ENCODE measurements at places on chromosomes 16 and 17. TPM values are rescaled to one million over a fixed set of nuclear protein-coding genes. Genes with fewer than 3 reads are reported as not detected.

DNA sequence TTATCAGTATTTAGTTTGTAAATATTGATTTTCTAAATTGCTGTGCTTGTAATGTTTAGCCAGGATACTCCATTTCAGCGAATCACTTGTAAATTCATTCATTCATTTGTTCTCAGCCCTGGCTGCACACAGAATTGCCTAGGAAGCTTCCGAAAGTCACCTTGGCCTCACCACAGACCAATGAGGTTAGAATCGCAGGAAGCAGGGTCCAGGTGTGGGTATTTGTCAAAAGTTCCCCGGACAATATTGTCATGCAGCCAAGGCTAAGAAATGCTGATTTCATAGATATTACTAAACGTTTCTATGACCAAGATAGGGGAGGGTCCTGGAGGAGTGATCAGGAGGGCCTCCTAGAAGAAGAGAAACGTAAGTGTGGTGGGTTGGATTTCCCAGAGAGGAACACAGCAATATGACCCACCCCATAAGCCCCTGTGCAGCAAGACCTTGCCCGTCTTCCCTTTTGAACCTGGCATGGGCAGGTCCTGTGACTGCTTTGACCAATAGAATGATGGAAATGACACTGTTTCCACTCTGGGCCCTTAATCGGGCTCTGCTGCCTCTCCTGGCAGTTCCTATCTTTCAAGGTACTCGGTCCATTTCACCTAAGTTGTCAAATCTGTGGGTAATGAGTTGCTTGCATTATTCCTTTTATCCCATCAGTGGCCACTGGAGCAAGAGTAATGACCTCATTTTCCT lies 238.7 kb downstream of the FOXL1 start:
- H3K36me3 ChIP-seq: no peaks in the 10 kb centered on the region
- no peak for DNase-seq
- H3K27ac ChIP-seq: no peak overlapping the region

The TPSG1 gene
- total RNA-seq: not detected

- H3K36me3 ChIP-seq: no peaks in the 10 kb centered on the region
- H3K27ac ChIP-seq: no peak overlapping the region
- no peak overlapping the region for H3K4me3 ChIP-seq
- DNase-seq: no peak
- H3K27me3 ChIP-seq: peaks cover 20% of the 10 kb centered on the region
These were observed 18.1 kb downstream of the SOCS3 start for GRCh38 chr17:78341559-78342448.

The CCDC154 gene
- 2.0 TPM for total RNA-seq

GRCh38 chr17:79934653-79934970 lies 95.4 kb upstream of the CBX4 start:
- H3K36me3 ChIP-seq: no peaks in the 10 kb centered on the region
- H3K4me3 ChIP-seq: no peak overlapping the region
- no peak overlapping the region for H3K27ac ChIP-seq
- peaks cover 53% of the 10 kb centered on the region for H3K27me3 ChIP-seq
- no peak for DNase-seq
- H3K4me1 ChIP-seq: peaks cover 9% of the 10 kb centered on the region

- H3K4me3 ChIP-seq: no peak overlapping the region
- H3K27me3 ChIP-seq: no peaks in the 10 kb centered on the region
- DNase-seq: peak; percentile 48
- peaks cover 15% of the 10 kb centered on the region for H3K4me1 ChIP-seq
These were observed 164.4 kb upstream of the GSE1 start for GRCh38 chr16:85448557-85449190.

GRCh38 chr16:88804552-88805339 lies 1.2 kb downstream of the CDT1 start:
- no peaks in the 10 kb centered on the region for H3K27me3 ChIP-seq
- peaks cover 40% of the 10 kb centered on the region for H3K36me3 ChIP-seq
- DNase-seq: peak; percentile 71

DNA sequence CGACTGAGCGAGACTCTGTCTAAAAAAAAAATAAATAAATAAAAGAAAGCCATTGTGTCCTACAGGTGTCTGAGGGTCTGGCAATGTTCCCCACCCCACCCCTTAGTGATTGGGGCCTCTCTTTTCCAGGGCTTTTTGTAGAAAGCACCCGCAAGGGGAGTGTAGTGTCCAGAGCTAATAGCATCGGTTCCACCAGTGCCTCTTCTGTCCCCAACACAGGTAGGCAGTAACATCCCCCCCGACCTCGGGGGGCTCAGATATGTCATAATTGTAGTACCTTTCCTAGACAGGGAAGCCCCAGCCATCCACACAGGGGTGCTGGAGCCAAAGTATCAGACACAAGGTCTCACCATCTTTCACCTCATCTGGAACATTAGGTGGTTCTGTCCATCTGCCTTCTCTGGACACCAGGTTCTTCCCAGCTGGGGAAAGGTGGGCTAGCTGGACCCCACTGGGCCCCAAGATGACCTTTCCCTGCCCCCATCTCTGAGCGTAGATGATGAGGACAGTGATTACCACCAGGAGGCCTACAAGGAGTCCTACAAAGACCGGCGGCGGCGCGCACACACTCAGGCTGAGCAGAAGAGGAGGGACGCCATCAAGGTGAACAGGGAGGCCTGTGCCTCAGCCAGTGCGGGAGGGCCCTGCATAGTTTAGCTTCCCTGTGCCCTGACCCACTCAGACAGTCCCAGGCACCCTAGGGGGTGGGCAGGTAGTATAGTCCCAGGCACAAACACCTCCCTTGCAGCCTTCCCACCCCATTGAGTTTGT lies 1.6 kb downstream of the MLX start:
- peaks cover 59% of the 10 kb centered on the region for H3K4me1 ChIP-seq
- H3K27ac ChIP-seq: peak overlapping the region; percentile 54
- DNase-seq: no peak
- no peaks in the 10 kb centered on the region for H3K27me3 ChIP-seq

GRCh38 chr17:8185582-8186445 lies 4.2 kb downstream of the BORCS6 start:
- H3K4me3 ChIP-seq: no peak overlapping the region
- H3K36me3 ChIP-seq: no peaks in the 10 kb centered on the region
- H3K4me1 ChIP-seq: peaks cover 16% of the 10 kb centered on the region
- peak; percentile 93 for DNase-seq

The HOXB7 gene
- 1.7 TPM for total RNA-seq

The RGS9 gene
- total RNA-seq: 16.0 TPM

DNA sequence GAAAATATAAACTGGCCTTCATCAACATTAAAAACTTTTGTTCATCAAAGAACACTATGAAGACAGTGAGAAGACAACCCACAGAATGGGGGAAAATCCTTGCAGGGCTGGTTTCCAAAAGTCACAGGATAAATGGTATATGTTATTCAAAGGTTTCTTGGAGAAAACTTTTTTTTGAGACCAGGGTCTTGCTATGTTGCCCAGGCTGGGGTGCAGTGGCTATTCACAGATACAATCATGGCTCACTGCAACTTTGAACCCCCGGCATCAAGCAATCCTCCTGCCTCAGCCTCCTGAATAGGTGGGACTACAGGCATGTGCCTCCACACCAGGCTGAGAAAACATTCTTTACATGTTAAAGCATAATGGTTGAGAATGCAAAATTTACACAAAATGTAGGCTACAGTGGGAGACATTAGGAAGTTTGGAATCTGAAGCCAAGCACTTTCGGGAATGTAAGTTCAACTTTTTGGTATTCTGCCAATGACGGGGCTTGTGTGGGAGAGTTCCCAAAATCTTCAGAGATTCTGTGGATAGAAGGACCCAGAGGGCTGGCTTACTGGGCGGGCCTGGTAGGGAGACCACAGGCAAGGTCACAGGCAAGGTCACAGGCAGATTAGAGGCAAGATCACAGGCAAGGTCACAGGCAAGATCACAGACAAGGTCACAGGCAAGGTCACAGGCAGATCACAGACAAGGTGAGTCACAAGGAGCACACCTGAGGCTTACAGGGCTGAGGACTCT lies 24.2 kb upstream of the ATP2A3 start:
- H3K36me3 ChIP-seq: no peaks in the 10 kb centered on the region
- H3K4me3 ChIP-seq: no peak overlapping the region
- H3K4me1 ChIP-seq: peaks cover 9% of the 10 kb centered on the region
- no peak for DNase-seq
- no peak overlapping the region for H3K27ac ChIP-seq

GRCh38 chr16:25012525-25012991 lies 2.6 kb downstream of the ARHGAP17 start:
- peak overlapping the region; percentile 85 for H3K4me3 ChIP-seq
- H3K27ac ChIP-seq: peak overlapping the region; percentile 12
- H3K4me1 ChIP-seq: peaks cover 69% of the 10 kb centered on the region
- H3K36me3 ChIP-seq: peaks cover 42% of the 10 kb centered on the region

The KCNAB3 gene
- total RNA-seq: 6.6 TPM

- H3K36me3 ChIP-seq: no peaks in the 10 kb centered on the region
- no peak overlapping the region for H3K27ac ChIP-seq
- H3K4me3 ChIP-seq: no peak overlapping the region
- peaks cover 8% of the 10 kb centered on the region for H3K4me1 ChIP-seq
- H3K27me3 ChIP-seq: peaks cover 6% of the 10 kb centered on the region
- DNase-seq: no peak
These were observed 51.2 kb upstream of the KDM8 start for GRCh38 chr16:27152121-27152520.

The MMP28 gene
- not detected for total RNA-seq

DNA sequence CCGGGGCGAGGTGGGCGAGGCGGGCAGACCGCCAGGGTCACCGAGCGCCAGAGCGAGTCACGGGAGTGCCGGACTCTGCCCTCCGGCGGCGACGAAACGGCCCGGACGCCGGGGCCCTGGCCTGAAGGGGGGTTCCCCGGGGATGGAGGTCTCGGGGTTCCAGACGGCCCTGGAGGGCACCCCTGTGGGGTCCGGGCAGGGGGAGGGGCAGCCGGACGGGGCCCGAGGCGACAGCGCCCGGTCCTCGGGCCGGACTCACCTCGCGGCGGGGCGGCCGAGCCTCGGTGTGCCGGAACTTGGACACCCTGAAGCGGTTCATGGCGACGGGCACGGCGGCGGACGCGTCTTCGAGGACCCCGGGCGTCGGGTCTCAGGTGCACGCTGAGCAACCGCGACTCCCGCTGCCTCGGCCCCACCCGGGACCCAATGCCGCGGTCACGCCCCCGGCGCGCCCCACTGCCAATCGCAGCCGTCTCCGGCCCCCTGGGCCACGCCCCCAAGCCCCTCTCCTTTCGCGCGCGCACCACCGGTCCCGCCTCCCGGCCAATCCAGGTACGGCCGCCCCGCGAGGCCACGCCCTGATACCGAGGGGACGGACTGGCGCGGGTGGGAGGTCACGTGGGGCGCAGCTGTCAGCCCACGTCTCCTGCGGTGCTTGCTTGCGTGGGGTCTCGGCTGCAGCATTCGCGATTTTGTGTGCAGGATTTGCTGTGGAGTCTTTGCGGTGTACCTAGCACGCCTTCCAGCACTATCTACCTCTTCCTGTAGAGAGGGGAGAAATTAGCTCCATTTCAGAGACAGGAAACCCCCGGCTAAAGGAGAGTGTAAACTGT lies at the start of gene CORO7:
TSS of gene CORO7 (minus strand) at position 397 of the 833 bp plus-strand sequence. CDS start at position 319, 78 bp downstream.
- H3K36me3 ChIP-seq: peaks cover 24% of the 10 kb centered on the region
- peak within 1 kb of the TSS; percentile 92 for H3K27ac ChIP-seq
- H3K4me1 ChIP-seq: peaks cover 41% of the 10 kb centered on the region
- peak; percentile 99 for DNase-seq

GRCh38 chr17:81902653-81903414 lies 796 bp downstream of the NPB start:
- peaks cover 10% of the 10 kb centered on the region for H3K27me3 ChIP-seq
- H3K36me3 ChIP-seq: peaks cover 10% of the 10 kb centered on the region
- no peak for DNase-seq
- peaks cover 4% of the 10 kb centered on the region for H3K4me1 ChIP-seq
- H3K27ac ChIP-seq: no peak overlapping the region

DNA sequence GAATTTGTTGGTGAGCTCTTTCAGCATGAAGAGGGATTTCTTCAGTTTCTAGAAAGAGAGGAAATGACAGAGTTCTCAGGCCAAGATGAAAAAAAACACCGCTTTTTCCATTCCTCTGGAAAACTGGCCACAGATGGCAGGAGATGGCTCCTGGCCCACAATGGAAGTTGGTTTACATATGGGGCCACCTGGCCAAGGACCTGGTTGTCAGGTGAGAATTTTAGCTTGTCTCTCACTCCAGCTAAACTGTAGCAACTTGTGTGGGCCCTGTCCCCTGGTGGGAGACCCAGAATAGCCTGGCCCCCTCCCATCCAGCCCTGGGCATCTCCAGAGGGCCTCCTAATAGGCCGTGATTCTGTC lies 33.6 kb downstream of the LGALS9 start:
- H3K27me3 ChIP-seq: no peaks in the 10 kb centered on the region
- H3K4me1 ChIP-seq: no peaks in the 10 kb centered on the region
- no peak overlapping the region for H3K27ac ChIP-seq
- no peak overlapping the region for H3K4me3 ChIP-seq
